ENCODE measurements at places on chromosomes 12 and 14.
A peak's percentile ranks its signal among the peaks of the same experiment; 100 is the strongest.

- DNase-seq: no peak
Observed at GRCh38 chr14:67567654-67568053, 32.4 kb downstream of the PIGH start.

DNA sequence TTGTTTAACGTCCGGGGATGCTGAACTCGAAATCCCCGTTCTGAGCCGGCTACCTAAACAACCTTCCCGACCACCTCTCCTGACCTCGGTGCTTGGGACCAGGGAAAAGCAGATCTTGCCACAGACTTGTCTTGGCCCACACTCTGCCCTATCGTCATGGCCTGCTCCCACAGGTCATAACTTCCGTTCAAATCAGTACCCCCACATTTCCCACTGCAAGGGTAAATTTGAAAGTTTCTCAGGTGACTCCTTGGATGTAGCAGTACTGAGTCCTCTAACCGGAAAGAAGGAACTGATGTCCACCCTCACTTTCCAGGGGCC is 612 bp upstream of the RBM23 start:
- DNase-seq: no peak

DNA sequence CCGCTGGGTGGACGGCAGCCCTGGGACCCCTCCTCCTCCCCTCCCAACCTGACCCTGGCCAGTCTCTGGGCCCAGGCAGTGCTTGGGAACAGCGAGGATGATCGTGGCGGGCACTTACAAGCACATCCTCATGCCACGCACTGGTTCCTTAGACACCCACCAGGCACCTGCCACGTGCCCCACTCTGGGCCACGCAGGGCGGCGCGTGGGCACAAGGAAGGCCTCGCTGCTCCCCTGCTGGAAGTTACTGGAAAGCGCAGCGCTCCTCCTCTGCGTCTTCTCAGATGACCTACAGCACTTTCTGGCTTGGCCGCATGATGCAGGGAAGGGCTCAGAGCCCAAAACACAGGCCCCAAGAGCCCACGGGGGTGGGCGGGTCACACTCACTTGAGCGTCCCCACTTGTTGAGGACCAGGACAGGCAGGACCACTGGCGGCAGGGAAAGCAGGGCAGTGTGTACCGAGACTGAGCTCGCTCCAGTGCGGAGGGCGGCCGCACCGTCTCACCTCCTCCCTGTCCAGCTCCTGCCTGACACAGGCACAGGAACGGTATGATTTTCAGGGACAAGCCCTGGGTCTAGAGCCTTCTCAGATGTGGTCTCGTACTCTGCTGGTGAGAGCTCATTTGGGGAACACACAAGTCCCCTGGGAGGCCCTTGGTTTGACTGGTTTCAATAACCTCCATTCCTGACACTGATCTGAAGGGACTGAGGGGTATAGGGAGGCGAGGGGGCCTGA is 128.3 kb upstream of the EVL start:
- no peak for DNase-seq

DNA sequence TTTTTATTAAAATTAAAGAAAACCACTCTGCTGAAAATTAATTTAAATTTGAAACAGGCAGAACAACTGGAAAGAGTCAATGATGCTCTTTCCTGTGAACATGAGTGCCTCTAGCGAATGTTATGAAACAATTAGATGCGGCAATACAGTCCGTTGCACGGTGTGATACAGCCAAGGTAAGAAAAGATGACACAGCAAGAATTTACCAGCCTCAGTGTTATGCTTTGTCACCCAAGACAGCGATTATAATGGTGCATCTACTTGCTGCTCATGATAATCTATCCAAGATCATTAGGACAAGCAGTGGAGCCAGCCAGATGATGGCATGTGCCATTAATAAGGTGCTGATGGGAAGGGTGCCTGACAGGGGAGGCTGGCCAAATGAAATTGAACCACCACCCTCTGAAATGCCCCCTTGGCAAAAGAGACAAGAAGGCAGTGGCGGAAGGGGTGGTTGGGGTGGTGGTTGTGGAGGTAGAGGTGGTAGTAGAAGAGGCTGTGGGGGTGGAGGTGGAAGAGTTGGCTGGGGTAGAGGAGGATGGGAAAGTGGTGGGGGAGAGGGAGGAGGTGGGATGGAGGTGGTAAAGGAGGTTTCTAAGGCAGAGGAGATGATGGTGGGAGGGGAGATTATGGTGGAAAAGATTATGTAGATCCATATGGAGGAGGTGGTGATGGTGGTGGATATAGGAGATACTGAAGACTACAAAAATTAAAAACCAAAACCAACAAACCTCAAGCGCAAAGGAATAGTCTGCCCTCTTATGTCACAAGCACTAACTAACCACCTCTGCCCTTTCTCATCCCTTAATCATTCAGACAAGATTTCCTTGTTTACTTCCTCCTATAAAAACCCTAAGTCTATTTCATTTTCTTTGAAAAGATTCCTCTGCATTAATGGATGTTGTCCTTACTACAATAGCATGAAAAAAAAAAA is 4.0 kb upstream of the RESF1 start:
- no peak for DNase-seq

- DNase-seq: no peak
Observed at GRCh38 chr12:33605757-33606156, 166.1 kb upstream of the SYT10 start.

- DNase-seq: no peak
Observed at GRCh38 chr12:5417500-5417899, 14.4 kb upstream of the NTF3 start.

DNA sequence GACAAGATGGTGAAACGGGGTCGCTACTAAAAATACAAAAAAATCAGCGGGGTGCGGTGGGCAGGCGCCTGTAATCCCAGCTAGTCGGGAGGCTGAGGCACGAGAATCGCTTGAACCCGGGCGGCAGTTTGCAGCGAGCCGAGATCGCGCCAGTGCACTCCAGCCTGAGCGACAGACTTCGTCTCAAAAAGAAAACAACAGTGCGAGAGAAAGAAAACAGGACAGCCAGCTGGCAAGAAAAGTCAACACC is 633 bp upstream of the RNU4-2 start:
- no peak for DNase-seq

DNA sequence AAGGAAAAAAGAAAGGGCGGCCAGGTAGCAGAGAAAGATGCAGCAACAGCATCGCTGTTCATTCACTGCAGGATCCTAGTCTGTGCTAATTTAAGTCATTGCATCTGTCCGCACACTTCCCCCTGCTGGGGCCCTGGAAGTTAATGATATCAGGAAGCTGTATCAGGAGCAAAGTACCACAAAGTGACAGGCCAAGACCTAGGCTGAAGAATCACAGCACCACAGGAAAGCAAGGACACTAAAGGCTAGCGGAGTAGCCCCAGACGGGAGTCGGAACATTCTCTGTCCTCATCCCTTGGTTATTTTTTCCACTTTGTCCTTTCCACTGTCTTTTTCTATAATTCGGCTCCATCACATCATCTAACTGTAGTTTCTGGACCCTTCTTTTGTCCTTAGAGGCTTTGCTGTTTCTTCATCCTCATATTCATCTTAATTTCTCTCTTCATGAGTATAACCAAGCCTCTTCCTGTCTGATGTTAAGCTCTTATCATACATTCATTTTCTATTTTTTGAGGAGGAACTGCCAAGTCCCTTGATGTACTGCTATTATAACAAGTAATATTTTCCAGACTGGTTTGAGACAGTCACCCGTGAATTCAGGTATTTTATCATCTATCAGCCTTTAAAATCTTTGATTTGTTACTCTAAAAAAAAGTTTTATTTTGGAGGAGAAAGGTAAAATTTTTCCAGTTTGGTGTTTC is 28.3 kb downstream of the DUSP16 start:
- DNase-seq: no peak

DNA sequence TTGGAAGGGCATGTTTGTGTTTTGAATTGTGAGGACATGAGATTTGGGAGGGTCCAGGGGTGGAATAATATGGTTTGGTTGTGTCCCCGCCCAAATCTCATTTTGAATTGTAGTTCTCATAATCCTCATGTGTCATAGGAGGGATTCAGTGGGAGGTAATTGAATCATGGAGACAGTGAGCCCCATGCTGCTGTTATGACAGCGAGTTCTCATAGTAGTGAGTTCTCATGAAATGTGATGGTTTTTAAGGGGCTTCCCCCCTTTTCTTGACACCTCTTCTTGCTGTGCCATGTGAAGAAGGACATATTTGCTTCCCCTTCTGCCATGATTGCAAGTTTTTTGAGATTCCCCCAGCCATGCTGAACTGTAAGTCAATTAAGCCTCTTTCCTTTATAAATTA is 260.0 kb downstream of the DUSP6 start:
- no peak for DNase-seq

- peak; percentile 17 for DNase-seq
Observed at GRCh38 chr14:99430491-99430890, 50.2 kb downstream of the SETD3 start.

- DNase-seq: peak; percentile 7
Observed at GRCh38 chr12:32025906-32026305, 66.7 kb downstream of the RESF1 start.

DNA sequence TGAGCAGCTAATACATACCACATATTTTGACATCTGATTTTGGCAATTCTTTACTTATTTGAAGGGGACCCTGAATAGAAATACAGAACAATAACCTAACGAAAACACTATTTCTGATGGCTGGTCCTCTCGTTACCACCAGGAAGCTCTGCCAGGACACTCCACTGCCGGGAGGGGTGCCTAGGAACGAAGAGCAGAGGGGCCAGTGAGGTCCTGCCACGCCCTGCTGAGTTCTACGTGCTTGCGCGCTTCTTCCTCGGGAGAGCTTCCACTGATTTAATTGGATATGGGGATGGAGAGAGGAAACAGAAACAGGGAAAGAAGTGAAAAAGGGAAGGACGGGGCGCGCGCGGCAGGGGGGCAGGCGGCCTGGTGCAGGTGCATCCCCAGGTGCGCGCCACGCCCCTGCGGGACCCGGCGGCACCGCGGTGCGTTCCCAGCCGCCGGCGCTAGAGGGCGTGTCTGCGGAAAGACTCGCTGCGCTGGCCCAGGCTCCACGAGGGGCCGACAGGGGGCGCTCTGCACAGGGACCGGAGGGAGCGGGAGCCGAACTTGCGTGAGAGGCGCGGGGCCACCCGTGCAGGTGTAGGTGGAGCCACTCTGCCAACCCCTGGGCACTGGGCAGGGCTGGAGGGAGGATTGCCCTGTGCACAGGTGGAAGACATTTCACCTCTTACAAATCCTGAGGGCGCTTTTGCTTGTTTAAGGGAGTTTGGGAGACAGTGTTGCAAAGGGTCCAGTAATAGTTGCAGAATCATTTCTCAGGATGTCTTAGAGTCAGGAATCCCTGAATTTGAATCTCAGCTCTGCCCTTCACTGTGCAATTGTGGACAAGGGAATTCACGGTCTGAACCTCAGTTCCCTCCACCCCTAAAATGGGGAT is 986.3 kb upstream of the TMEM132C start:
- DNase-seq: peak; percentile 42

DNA sequence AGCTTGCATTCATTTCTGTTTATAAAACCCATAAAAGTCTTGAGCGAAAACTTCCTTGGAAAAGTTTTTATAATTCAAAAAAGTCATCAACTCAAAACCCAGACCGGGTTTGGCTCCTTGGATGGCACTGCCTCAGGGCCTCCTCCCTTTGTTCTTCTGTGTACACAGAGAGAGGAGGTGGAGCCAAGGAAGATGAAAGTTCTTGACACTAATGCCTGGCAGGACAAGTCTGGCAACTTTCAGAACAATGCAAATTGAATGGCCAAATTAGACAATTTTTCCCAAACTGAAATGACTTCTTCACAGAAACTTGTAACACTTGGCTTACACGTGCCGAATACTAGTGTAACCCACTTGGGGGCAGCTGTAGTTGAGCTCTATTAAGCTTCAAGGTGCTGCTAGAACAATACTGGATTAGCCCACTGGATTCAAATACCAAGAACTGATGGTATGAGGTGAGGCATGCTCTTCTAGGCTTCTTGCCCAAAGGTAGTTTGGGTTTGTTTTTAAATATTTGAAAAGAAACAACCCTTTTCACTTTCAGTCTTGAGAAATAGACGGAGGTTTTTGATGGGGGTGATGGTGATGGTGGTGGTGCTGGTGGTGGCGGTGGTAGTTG is 86.6 kb upstream of the FRMD6 start:
- no peak for DNase-seq

GRCh38 chr14:82379291-82379690 is 845.6 kb upstream of the SEL1L start:
- DNase-seq: no peak

DNA sequence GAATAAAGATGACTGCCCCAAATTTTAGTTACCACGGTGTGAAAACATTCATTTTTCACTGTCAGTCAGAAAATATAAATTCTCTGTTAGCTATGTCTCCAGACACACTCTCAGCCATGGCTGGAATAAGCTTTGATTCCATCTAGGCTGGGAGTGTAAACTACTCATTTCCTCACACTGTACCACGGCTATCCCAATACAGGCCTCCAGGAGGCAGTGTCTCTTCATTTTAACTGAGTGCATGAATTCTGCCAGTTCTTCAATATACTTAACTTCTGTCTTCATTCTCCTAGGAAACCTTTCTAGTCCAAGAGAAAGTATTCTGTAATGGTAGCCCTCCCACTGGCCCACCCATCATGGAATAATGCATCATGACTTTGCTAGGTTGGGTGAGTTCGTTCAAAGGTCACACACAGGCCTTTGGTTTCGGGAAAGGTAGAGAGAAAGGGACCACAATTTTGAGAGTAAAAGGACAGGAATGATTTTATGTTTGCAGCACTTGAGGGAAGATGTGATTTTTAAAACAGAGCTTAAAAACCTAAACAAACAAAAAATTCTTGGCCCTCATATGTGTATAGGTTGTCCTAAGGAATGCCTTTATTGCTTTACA is 381.1 kb downstream of the SEC23A start:
- peak; percentile 15 for DNase-seq

GRCh38 chr12:55972042-55972441 is 1.8 kb upstream of the RAB5B start:
- DNase-seq: no peak

- no peak for DNase-seq
Observed at GRCh38 chr12:131642101-131642540, 68.8 kb upstream of the SFSWAP start.

DNA sequence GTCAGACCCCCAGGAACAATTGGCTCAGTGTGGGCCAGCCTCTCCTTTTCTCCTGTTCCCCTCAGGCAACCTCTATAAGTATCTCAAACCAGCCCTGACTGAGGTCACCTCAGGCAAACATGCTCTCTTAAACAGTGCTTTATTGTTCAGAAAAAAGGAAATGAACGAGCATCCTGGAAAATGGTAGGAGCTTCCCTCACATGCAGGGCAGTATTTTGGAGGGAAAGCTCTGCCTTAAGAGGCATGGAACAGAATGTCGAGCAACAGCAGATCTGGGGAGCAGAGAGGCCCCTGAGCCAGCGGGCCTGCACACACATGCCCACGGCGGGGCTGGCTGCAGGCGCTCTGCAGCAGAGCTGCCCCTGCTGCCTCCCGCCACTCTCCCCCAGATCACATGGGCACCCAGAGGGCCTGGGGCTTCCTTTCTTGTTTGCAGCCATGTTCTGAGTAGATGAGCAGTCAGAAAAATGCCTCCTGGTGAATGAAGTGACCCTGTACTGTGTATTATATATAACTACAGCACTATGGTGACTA is 42.0 kb downstream of the MOK start:
- no peak for DNase-seq

- no peak for DNase-seq
Observed at GRCh38 chr14:104101086-104101621, 15.7 kb downstream of the ASPG start.

All from GM19239 (cell line).